AG04450 (cell line): ENCODE measurements at places on chromosomes 4 and X.

DNA sequence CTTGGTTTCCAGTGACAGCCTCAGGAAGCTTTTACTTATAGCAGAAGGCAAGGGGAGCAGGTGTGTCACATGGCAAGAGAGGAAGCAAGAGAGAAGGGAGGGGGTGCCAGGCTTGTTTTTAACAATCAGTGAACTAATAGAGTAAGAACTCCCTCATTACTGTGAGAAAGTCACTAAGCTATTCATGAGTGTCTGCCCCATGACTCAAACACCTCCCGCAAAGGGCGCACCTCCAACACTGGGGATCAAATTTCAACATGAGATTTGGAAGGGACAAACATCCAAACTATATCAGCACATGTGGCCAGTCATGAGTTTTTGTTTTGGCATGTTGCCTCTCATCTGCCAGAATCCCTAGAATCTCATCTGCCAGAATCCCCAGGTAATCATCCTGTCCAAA is 183.5 kb upstream of the C1QTNF7 start:
- no peak for DNase-seq

DNA sequence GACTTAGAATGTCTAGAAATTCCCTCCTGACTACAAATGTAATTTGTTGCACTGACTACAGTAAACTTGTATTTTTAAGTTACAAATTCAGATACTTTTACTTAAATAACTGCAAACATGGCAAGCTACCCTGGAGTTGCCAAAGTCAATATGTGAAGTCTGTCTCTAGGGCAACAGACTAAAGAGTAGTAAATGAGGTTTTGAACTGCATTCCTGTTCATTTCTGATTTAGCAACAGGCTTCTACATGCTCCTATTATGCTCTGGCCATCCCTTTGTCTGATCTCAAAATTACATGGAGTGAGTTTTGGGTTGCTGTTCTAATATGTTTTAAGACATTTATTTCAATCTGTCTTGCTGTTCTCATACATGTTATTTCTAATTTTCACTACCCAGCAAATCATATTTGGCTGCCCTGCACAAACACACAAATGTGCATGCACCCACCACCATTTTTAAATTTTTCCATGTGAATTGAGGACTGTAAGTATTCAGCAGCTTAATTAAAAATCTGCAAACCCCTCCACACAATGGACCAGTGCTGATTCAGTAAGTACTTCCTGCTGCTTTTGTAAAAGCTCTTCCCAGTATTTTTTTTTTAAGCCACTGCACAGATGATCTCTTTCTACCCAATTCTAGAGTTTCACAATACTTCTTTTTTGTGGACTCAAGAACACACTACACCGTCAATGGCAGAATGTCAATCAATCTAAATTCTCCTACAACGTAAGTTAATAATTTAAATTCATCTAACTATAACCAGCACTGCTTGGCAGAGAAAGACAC is 26.7 kb downstream of the SH3RF1 start:
- DNase-seq = no peak

DNA sequence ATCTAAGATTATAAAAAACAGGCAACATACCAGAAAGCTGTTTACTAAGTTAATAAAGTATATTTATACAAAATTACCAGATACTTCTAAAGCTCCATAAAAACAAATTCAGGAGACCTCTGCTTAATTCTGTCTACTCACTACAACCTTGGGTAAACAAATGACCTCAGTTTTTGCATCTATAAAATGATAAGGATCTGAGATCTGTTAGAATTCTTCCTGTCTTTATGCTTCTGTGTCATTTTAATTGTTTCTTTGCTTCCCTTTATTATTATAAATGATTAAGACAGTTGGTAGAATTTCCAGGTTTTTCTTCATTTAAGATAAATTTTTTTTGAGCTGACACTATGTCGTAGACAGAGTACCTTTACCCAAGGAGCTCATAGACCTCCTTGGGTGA is 76.0 kb downstream of the ANK2 start:
- DNase-seq = no peak

DNA sequence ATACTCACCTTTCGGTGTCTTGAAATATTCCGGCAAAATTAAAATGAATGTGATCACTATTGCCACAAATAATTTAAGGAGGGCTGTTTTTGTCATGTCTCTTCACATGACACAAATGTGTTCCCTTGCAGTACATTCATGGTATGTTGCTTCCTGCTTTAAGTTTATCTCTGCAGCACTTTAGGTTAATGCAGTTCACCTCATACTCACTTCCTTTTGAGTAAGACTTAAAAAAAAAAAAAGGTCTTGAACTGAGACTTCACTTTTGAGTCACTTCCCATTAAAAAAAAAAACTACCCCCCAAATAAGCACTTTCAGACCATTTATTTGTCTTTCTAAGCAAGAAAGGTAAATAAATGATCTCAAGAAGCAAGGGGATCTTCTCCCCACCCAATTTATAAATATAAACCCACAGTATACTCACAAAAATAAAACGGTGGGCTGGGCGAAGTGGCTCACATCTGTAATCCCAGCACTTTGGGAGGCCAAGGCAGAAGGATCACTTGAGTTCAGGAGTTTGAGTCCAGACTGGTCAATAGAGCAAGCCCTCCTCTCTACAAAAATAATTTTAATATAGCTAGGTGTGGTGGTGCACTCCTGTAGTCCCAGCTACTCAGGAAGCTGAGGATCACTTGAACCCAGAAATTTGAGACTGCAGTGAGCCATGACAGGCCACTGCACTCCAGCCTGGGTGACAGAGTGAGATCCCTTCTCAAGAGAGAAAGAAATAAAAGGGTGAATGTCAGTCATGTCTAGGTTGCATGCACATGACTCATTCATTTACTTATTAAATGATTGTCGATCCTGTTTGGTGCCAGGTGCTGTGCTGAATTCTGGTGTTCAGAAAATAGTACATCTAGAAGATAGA is at the start of gene TMEM156:
Gene TMEM156 (minus strand): TSS at position 192 of the 868 bp plus-strand sequence. CDS start 96 bp downstream, at position 96.
- DNase-seq = no peak

DNA sequence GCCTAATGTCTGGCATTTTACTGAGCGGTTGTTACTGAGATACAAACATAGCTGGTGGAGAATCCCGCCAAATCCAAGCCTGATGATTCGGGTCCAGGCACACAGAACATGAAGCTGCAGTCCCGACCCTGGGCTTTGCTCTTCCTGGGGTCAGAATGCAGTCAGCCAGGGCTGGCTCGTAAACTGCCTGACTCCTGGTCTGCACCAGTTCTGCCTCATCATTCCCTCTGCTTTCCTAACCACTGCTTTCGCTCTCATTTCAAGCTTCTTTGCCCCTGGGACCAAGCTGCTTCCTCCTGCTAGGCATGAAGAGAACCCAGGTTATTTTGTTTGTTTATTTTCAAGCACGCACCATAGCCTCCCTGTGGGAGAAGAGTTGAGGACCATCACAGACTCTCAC is 39.3 kb downstream of the GATB start:
- no peak for DNase-seq
